A673 (cell line): ENCODE measurements at places on chromosomes 7 and 10. TPM values are rescaled to one million over a fixed set of nuclear protein-coding genes. Genes with fewer than 3 reads are reported as not detected.

- DNase-seq: peak; percentile 73
Measured at GRCh38 chr10:59435707-59436106, 73.4 kb upstream of the FAM13C start.

DNA sequence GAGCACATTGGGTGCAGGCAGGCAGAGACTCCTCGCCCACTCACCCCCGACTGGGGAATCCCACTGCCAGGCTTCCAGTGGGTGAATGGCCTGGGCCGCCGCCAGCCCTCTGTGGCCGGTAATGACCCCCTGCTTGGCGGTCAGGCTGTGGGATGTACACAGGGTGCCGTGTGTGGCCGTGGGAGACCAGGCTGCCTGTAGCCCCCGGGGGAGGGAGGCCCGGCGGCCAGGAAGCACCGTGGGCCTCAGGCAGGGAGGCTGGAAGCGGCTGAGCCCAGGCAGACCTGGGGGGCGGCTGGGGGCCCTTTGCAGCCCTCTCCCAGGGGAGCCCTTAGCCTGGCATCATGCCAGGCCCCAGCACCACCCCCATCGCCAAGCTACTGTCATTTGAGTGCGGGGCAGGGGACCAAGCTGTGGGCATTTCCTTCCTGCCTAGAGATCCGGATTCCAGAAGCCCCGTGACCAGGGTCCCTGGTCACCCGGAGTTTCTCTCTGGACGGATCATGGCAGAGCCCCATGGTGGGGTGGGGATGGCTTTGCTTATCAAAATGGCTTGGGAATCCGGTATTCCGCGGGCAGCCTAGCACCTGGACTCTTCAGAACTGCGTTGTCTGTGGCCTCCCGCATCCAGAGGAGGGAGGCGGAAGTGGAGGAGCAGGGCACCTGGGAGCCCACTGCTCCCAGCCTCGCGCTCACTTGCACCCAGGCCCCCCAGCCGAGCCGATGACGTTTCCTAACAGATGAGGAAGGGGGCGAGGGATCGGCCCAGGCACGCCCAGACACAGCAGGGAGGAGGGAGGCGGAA, 1.1 kb downstream of the TTYH3 start:
- no peak for DNase-seq

DNA sequence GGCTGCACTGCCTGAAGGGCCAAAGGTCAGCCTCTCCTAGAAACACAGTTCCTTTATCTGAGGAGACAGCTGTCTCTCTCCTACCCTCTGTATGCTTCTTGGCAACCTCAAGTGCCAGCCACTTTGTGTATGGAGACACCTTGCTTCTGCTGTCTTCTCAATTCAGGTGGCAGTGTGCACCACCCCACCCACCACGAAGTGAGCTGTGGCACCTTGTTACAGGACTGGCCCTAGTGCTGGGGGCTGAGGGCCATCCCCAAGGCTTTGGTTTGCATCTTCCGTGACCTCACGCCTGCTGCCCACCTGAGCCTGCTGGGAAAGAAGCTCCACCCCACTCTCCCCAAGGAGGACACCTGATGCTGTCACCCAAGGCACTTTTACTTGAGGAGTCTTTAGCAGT, 47.1 kb upstream of the LRRC4 start:
- DNase-seq: no peak

GRCh38 chr7:113444261-113444660, 325.9 kb upstream of the SMIM30 start:
- no peak for DNase-seq

The NEUROD6 gene
- not detected in 2 replicates for total RNA-seq

- DNase-seq: no peak
Measured at GRCh38 chr7:28706584-28706983, 251.5 kb downstream of the TRIL start.
